Activated naive CD8-positive, alpha-beta T cell treated with anti-CD3 and anti-CD28 coated beads, Interleukin-2, amount 50 U/mL, for 24 hours (primary cell): ENCODE measurements at places on chromosomes 3 and 15.

- H3K4me3 ChIP-seq, result no peak overlapping the region
- H3K27ac ChIP-seq, result peak overlapping the region; percentile 19
Measured at GRCh38 chr3:14146381-14147065, 21.7 kb downstream of the TMEM43 start.

GRCh38 chr3:196662033-196662432 is 22.5 kb downstream of the NRROS start:
- no peak for DNase-seq
- H3K4me1 ChIP-seq, result no peaks in the 10 kb centered on the region
- H3K4me3 ChIP-seq, result no peak overlapping the region
- H3K27ac ChIP-seq, result no peak overlapping the region

DNA sequence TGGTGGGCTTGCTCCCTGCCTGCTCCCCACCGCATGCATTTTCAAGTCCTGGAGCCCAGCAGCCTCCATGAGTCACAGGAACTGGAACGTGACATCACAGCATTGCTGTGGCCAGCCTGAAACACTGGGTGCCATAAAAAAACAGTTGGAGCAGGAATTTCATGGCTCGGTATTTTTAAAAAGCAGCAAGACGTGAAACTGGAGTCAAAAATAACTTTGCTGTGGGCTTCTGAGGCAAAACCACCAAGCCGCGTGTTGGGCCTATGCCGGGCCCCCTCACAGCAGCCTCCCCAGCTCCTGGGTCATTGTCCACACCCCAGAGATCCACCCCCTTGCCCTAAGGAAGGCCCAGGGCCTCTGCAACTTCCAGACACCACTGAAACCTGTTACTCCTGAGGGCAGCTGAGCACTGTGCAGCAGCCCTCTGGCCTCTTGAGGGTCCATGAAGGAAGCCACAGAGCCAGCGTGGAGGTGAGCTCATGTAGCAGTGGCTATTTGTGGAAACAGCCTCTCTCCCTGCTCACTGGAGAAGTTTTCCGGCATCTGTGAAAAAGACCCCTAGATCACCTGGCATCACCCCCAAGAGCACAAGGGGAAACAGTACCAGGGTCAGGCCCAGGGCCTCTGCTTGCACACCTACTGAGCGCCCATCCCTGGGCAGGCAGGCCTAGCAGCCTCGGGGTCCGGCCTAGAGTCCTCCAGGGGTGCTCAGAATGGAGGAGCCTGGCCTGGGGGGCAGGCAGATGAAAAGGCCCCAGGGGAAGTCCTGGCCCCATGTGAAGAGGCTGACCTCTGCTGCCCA is 34.0 kb upstream of the DUSP7 start:
- H3K27ac ChIP-seq, result no peak overlapping the region
- no peaks in the 10 kb centered on the region for H3K36me3 ChIP-seq
- no peak overlapping the region for H3K4me3 ChIP-seq
- no peak for DNase-seq
- H3K4me1 ChIP-seq, result peaks cover 25% of the 10 kb centered on the region

GRCh38 chr3:115098354-115099073 is 48.6 kb downstream of the ZBTB20 start:
- H3K4me3 ChIP-seq, result no peak overlapping the region
- no peak overlapping the region for H3K27ac ChIP-seq
- peaks cover 4% of the 10 kb centered on the region for H3K36me3 ChIP-seq
- DNase-seq, result no peak
- no peaks in the 10 kb centered on the region for H3K27me3 ChIP-seq

DNA sequence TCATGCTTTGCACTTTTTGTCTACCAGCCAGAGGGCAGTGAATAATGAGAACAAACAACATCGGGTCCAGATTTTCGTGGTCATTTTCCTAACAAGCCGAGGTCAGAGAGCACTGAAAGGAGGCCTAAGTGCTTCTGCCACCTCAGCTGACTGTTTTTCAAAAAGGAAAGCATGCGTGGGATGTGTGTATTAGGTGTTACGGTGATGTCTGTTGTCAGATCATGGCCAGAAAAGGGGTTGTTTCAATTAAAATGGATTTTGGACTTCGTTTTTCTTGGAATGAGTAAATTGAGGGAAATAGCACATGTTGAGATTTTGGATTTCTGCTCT is 99.5 kb downstream of the APBA2 start:
- no peak overlapping the region for H3K4me3 ChIP-seq
- no peaks in the 10 kb centered on the region for H3K27me3 ChIP-seq
- H3K27ac ChIP-seq, result no peak overlapping the region
- DNase-seq, result no peak

DNA sequence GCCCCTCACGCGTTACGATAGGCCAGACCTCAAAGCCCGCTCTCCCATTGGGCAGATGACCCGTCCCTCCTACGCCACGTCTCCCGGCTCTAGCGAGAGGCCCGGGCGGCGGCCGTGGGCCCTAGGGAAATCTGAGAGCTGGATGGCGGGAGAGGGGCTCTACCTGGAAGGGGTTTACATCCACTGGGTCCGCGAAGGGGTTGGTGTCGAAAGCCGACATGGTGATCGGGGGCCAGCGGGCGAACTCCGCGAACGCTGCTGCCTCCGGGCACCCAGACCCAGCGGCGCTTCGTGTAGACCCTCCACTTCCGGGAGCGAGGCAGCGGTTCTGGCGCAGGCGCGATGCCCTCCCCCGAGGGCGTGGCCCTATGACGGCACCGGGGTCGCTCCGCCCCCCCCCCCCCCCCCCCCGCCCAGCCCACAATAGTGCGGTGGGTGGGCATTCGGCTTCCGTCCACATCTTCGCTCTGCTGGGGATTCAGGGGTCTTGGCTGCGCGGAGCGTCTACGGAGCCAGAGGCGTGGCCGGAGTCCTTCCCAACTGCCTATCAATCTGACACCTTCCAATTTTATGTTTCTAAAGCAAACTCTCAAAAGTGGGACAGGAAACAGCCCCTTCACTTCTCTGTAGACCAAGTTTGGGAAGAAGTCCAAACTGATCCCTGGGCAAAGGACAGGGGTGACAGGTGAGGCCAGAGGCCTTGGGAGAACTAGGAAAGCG is at the start of gene SCAMP2:
TSS of gene SCAMP2 (minus strand) at position 330 of the 720 bp plus-strand sequence. CDS start at position 220, 110 bp downstream.
- H3K4me1 ChIP-seq, result peaks cover 52% of the 10 kb centered on the region
- peak within 1 kb of the TSS; percentile 97 for H3K4me3 ChIP-seq
- no peaks in the 10 kb centered on the region for H3K27me3 ChIP-seq
- peak; percentile 90 for DNase-seq
- H3K27ac ChIP-seq, result peak within 1 kb of the TSS; percentile 91

DNA sequence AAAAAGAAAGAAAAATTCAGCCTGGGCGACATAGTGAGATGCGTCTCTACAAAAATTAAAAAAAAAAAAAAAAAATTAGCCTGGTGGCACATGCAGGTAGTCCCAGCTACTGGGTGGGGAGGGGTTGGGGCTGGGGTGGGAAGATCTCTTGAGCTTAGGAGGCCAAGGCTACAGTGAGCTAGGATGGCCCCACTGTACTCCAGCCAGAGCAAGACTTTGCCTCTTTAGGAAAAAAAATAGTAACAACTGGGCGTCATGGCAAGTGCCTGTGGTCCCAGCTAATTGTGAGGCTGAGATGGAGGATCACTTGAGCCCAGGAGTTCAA is 23.9 kb upstream of the PPP4R2 start:
- H3K4me1 ChIP-seq, result peaks cover 20% of the 10 kb centered on the region
- no peaks in the 10 kb centered on the region for H3K27me3 ChIP-seq
- H3K4me3 ChIP-seq, result no peak overlapping the region
- H3K36me3 ChIP-seq, result no peaks in the 10 kb centered on the region
- no peak overlapping the region for H3K27ac ChIP-seq
- no peak for DNase-seq

- H3K27me3 ChIP-seq, result peaks cover 6% of the 10 kb centered on the region
- H3K36me3 ChIP-seq, result no peaks in the 10 kb centered on the region
- H3K4me1 ChIP-seq, result no peaks in the 10 kb centered on the region
Measured at GRCh38 chr3:13254028-13254951, 165.8 kb downstream of the NUP210 start.

- peaks cover 96% of the 10 kb centered on the region for H3K4me1 ChIP-seq
- peaks cover 55% of the 10 kb centered on the region for H3K36me3 ChIP-seq
- no peaks in the 10 kb centered on the region for H3K27me3 ChIP-seq
- DNase-seq, result no peak
Measured at GRCh38 chr15:63210151-63211091, 21.0 kb downstream of the RAB8B start.

- no peaks in the 10 kb centered on the region for H3K36me3 ChIP-seq
- H3K4me3 ChIP-seq, result no peak overlapping the region
- DNase-seq, result no peak
- H3K27ac ChIP-seq, result no peak overlapping the region
Measured at GRCh38 chr3:173467501-173467900, 70.0 kb downstream of the NLGN1 start.

DNA sequence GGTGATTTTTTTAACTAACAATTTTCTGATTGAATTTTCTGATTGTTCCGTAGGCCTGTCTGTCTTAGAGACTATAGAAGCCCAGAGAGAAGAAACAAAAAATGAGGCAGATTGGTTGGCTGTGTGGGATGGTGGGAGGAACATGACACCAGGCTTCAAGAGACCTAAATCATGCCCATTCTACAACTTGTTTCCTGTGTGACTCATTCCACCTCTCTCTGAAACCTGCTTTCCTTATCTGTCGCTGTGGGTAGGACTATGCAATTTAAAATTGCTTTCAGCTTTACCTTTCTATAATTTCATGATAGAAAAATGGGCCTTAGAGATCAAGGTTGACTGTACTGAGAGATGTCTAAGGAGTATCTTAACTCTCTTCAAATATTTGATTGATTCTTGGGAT is 44.5 kb downstream of the OXNAD1 start:
- peaks cover 70% of the 10 kb centered on the region for H3K36me3 ChIP-seq
- H3K4me3 ChIP-seq, result peak overlapping the region; percentile 55
- H3K27ac ChIP-seq, result peak overlapping the region; percentile 93
- DNase-seq, result no peak
- H3K27me3 ChIP-seq, result no peaks in the 10 kb centered on the region
- H3K4me1 ChIP-seq, result peaks cover 96% of the 10 kb centered on the region

GRCh38 chr3:48269592-48269991 is 28.7 kb downstream of the ZNF589 start:
- H3K27me3 ChIP-seq, result no peaks in the 10 kb centered on the region
- H3K4me3 ChIP-seq, result peak overlapping the region; percentile 52
- peaks cover 32% of the 10 kb centered on the region for H3K36me3 ChIP-seq
- peaks cover 42% of the 10 kb centered on the region for H3K4me1 ChIP-seq
- H3K27ac ChIP-seq, result peak overlapping the region; percentile 91
- DNase-seq, result no peak

- H3K4me1 ChIP-seq, result peaks cover 30% of the 10 kb centered on the region
- H3K27ac ChIP-seq, result no peak overlapping the region
- peaks cover 1% of the 10 kb centered on the region for H3K36me3 ChIP-seq
- DNase-seq, result peak; percentile 21
- H3K4me3 ChIP-seq, result no peak overlapping the region
Measured at GRCh38 chr15:75153087-75153486, 48.6 kb upstream of the C15orf39 start.

GRCh38 chr3:15976524-15976923 is 178.7 kb upstream of the ANKRD28 start:
- H3K36me3 ChIP-seq, result no peaks in the 10 kb centered on the region
- no peaks in the 10 kb centered on the region for H3K27me3 ChIP-seq
- DNase-seq, result no peak
- no peak overlapping the region for H3K27ac ChIP-seq
- H3K4me1 ChIP-seq, result no peaks in the 10 kb centered on the region
- H3K4me3 ChIP-seq, result no peak overlapping the region

- peaks cover 63% of the 10 kb centered on the region for H3K4me1 ChIP-seq
- peak overlapping the region; percentile 81 for H3K4me3 ChIP-seq
- H3K36me3 ChIP-seq, result peaks cover 43% of the 10 kb centered on the region
- peak; percentile 92 for DNase-seq
- H3K27me3 ChIP-seq, result no peaks in the 10 kb centered on the region
Measured at GRCh38 chr3:184335661-184336546, 1.5 kb upstream of the FAM131A start.

GRCh38 chr15:95857124-95857757 is 473.3 kb upstream of the NR2F2 start:
- no peak overlapping the region for H3K27ac ChIP-seq
- H3K4me1 ChIP-seq, result no peaks in the 10 kb centered on the region
- no peak overlapping the region for H3K4me3 ChIP-seq
- H3K27me3 ChIP-seq, result no peaks in the 10 kb centered on the region
- H3K36me3 ChIP-seq, result no peaks in the 10 kb centered on the region

DNA sequence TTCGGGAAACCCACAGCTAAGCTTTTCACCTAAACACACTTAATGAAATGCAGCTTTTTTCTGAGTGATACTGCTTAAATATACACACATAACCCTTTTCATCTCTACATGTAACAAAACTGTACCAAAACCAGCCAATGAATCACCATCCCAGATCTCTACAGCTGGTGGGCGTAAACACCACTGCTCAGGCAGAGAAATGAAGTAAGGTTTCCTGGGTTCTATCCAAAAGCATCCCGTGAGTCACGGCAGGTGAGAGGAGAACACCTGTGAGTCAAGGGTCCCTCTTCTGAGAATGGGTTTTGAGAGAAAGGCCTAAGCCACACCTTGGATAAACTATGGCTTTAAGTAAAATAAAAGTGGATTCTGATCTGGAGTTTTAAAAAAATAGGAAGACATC is 2.6 kb downstream of the CLDN1 start:
- H3K4me3 ChIP-seq, result no peak overlapping the region
- H3K27ac ChIP-seq, result no peak overlapping the region
- peaks cover 35% of the 10 kb centered on the region for H3K4me1 ChIP-seq
- H3K36me3 ChIP-seq, result no peaks in the 10 kb centered on the region
- H3K27me3 ChIP-seq, result peaks cover 35% of the 10 kb centered on the region
- DNase-seq, result peak; percentile 47

GRCh38 chr15:66882251-66883020 is 180.4 kb downstream of the SMAD6 start:
- no peak overlapping the region for H3K27ac ChIP-seq
- no peak overlapping the region for H3K4me3 ChIP-seq
- H3K27me3 ChIP-seq, result peaks cover 6% of the 10 kb centered on the region
- DNase-seq, result no peak
- H3K36me3 ChIP-seq, result no peaks in the 10 kb centered on the region
- peaks cover 12% of the 10 kb centered on the region for H3K4me1 ChIP-seq

GRCh38 chr3:31234145-31234544 is 298.6 kb upstream of the STT3B start:
- peaks cover 52% of the 10 kb centered on the region for H3K4me1 ChIP-seq
- no peak for DNase-seq
- H3K27ac ChIP-seq, result no peak overlapping the region
- no peaks in the 10 kb centered on the region for H3K27me3 ChIP-seq
- no peak overlapping the region for H3K4me3 ChIP-seq

DNA sequence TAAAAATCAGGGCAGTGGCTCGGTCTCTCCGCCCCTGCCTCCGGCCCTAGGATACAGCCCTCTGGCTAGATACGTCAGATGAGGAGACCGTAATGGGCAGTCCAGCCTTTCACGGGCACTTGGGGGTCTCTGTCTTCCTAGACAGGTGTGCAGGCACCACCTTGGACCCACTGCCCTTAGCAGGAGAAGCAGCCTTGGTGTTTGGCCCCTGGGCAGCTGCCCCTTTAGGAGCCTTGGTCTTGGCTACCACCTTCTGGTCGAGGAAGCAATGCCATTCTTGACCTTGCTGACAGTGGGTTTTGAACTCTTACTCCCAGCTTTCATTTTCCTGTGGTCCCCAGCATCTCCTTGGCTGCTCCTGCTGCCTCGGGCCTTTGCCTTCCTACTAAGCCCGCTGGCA is 149.7 kb upstream of the FRMD4B start:
- no peaks in the 10 kb centered on the region for H3K36me3 ChIP-seq
- H3K27ac ChIP-seq, result no peak overlapping the region
- H3K27me3 ChIP-seq, result peaks cover 9% of the 10 kb centered on the region
- no peaks in the 10 kb centered on the region for H3K4me1 ChIP-seq
- no peak for DNase-seq

GRCh38 chr3:73727117-73727821 is 102.5 kb upstream of the PDZRN3 start:
- H3K4me3 ChIP-seq, result no peak overlapping the region
- no peak overlapping the region for H3K27ac ChIP-seq
